ENCODE measurements at places on chromosomes 2 and 18.
A peak's percentile ranks its signal among the peaks of the same experiment; 100 is the strongest.

DNA sequence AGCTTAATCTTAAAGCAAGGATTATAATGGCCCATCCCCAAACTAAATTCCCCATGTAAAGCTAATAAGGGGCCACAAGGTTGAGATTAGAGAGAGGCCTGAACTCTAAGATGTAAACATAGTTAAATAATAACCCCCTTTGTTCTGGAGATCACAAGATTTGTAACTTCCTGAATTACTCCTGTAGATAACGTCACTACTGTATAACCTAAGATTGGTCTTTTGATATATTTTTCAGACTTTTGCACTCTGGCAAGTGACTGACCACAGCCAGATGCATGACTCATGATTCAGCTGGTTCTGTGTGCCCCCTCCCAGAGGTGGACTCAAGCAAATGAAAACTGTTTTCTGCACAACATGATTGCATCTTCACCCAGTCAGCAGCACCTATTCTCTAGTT is 686.0 kb upstream of the DDX18 start:
- DNase-seq, result no peak

- DNase-seq, result no peak
Measured at GRCh38 chr2:96767135-96767871, 6.6 kb downstream of the CNNM4 start.

GRCh38 chr2:141911485-141912066 is 219.2 kb downstream of the LRP1B start:
- peak; percentile 44 for DNase-seq

DNA sequence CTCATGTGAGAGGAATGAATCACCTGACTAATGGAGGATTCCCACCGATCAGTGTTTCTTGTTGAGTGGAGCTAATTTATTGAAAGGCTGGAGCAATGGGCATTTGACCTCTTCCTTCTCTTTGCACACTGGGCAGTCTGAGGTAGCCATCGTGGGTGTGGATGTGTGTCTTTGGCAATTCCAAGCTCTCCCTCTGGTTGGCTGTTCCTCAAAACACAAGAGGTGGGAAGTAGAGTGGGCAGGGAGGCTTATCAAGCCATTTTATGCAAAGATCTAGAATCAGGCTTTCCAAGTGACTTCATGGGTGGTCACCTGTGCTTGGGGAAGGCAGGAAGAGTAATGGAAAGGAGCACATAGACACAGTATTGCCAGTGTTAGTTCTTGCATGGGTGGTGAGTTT is 154.8 kb downstream of the INSIG2 start:
- DNase-seq, result no peak

DNA sequence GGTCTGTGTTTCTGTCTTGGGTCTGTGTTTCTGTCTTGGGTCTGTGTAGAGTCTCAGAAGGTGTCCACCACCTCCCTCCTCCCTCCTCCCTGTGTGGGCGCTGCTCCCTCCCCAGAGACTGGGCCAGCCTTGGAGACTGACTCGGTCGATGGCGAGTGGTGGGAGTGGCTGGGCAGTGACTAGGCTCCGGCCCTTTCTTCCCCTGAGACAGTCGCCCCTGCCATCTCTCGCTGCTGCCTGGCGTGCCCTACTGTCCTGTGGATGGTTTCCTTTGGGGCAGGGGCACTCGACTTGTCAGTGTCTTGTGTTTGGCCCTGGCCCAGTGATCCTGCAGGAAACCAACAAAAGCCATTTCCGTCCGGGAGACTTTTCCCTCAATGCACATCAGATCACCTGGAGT is 215.8 kb downstream of the NDUFA10 start:
- DNase-seq, result no peak

DNA sequence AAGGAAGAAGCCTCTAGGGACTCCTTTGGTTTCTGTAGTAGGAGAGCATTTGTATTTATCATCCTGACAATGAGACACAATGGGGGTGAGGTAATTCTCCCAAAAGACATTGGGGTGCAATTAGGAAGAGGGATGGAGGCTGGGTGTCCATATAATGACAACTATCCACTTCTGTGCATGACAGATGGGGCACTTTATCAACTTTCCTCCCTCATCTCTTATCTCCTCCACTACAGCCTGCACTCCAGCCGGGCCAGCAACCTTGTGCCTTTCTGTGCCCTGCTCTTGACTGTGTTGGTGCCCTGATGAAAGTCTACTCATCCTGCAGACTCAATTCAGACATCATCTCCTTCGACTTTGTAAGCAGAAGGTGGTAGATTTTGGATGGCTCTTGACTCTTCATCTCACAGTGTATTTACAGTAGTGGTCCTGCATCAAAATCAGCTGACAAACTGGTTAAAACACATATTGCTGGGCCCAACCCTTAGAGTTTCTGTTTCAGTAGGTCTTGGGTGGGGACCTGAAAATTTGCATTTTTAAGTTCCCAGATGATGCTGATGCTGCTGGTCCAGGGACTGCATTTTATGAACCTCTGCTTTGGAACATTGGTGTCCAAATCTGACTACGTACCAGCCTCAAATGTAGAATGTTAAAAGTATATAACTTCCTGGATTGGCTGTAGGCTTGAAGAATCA is 40.8 kb upstream of the CFAP36 start:
- DNase-seq, result no peak

- DNase-seq, result peak; percentile 91
Measured at GRCh38 chr18:70907673-70908072, 618.8 kb downstream of the SOCS6 start.

GRCh38 chr2:151280271-151280670 is 9.2 kb downstream of the NMI start:
- no peak for DNase-seq

GRCh38 chr2:234587341-234588053 is 90.6 kb upstream of the ARL4C start:
- no peak for DNase-seq

DNA sequence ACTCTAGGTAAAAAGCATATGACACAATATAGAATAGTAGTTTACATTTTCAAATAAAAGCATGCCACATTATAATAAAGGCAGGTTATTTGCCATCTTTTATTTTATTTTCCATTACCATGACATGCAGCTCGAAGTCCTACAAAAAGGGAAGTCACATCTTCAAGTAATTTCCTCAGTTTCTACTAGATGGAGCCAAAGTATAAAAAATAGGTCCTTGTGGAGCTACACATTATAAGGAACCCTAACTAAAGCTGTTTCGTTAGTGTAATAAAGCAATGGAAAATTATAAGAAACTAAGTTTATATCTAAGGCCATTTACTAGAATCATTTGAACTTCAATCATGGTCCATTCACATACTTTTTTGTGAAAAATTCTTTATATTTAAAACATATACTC is 674.5 kb downstream of the KCNJ3 start:
- peak; percentile 16 for DNase-seq

DNA sequence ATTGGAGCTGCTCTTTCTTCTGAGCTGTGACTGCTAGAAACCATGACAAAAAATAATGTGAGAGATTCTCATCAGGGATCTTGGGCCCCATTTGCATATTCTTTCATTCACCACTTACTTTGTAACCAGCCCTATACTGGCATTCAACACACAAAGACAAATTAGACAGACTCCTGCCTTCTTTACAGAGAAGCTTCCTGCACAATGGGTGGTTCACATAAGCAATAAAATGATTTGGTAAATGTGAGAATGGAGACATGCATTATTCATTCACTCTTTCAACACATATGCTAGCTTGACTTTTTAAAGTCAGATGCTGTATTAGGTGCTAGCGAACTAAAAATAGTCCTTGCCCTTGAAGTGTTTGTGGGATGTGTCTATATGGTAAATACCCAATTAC is 174.4 kb downstream of the NCKAP5 start:
- no peak for DNase-seq

Measured in COR-L47 (cell line).